AG04449 (cell line): ENCODE measurements at places on chromosomes 1 and 21.

DNA sequence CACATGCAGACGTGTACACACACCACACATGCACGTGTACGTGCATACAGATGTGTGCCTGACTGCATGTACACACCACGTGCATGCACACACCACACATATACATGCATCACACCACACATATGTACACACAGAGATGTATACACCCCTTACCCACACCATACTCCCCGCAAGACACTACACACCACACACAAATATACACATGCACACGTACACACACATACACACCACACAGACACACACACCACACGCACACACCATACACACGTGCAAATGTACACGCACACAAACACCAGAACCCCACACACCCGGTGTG lies 9.7 kb downstream of the ITGB2 start:
- DNase-seq, result no peak

DNA sequence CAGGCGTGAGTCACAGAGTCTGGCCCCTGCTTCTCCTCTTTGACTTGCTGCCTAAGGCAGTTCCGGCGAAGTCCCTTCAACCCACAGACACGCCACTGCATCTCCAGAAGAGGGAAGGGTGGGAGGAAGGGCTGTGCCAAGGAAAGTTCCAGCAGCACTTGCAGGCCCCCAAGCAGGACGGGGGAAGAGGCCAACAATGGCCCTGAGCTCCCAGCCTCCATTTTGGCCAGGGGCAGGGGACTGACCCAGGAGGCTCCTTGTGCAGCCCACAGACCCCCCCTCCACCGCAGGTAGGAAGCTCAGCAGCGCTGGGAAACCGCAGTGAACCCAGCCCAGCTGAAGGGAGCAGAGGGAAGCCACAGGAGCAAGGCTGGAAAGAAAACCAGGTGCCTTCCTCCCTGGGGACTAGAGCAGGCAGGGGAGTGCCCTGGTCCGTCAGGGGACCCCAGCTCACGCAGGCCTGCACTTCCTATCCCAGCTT lies 35.4 kb downstream of the ACOT7 start:
- DNase-seq, result no peak

DNA sequence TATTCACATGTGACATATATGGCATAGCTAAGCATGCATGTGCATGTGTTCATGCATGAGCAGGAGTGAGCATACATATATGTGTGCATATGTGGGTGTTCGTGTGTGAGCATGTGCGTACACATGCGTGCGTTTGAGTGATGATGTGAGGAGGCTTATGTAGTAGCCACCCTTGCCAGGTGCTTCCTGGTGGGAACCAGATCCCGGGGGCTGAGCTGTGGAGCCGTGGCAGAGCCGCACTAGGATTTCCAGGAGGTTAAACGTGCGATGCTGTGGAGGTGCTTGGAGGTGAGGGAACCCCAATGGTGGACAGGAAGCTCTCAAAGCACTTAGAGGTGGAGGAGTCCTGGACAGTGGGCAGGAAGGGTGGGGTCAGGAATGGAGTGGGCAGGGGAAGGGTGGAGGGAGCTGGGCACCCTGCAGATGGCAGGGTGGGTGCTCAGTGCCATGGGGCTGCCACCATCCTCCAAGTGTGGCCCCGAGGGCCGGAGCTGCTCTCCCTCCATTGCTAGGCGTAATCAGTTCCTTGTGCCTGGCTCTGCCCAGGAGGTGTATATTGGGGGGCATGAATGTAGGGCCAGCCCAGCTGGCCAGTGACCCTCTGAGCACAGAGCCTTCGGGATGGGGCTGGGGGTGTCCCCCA lies 48.5 kb downstream of the COL18A1 start:
- DNase-seq, result no peak

DNA sequence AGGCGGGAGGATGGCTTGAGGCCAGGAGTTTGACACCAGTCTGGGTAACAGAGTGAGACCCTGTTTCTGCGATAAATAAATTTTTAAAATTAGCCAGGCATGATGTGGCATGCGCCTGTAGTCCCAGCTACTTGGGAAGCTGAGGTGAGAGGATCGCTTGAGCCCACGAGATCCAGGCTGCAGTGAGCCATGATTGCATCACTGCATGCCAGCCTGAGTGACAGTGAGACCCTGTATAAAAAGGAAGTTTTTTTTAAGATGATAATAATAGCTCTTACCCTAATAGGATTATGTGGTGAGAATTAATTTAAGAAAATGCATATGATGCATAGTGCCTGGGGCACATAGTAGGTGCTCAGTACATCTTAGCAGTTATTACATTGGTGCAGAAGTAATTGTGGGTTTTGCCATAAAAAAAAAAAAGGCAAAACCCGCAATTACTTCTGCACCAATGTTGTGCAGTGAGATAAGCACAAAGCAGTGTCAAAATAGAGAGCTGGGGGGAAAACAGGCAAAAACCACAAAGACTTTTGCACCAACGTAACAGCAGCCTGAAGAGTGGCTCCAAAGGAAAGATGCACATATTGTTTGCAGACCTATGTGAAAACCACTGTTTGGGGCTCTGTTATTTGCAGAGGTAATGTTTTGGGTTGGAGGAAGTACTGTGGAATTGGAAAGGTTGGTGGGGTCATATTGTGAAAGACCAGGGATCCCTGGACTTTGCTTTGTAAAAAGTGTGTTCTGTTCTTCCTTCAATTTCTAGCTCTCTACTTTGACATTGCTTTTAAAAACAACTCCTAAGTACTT lies 72.4 kb downstream of the PLXNA2 start:
- DNase-seq, result no peak

DNA sequence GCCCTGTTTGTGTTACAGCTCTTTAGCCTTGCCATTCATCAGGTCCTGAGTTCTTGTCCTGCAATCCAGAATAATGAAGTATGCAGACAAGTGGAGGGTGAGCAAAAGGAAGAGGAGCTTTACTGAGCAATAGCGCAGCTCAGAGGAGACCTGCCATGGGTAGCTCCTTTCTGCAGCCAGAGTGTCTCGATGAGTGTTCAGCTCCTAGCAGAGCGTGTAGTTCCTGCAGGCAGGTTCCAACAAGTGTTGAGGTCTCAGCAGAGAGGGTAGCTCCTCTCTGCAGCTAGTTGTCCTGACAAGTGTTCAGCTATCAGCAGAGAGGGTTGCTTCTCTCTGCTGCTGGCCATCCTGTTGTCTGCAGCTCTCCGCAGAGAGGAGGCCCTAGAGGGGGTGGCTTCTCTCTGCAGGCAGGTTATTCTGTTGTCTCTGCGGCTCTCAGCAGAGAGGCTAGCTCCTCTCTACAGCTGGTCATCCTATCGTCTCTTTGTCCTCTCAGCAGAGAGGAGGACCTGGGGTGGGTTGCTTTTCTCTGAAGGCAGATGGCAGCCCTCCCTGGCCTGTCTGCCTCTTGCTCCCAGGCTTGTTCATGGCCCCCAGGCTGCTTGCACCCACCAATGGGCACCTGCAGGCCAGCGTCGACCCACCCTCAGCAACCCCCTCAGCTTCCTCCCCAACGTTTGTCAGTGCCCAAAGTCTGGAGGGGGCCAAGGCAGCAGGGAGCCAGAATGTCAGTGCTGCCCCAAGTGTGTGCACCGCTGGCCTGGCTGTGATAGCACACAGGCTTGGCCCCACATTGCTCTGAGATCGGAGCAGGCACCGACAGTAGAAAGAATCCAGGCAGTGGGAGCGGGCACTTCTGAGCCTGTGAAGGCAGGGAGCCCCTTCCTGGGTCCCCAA lies 112.5 kb upstream of the RUNX3 start:
- DNase-seq, result no peak

GRCh38 chr1:111976332-111976731 lies 13.1 kb downstream of the KCND3 start:
- no peak for DNase-seq

GRCh38 chr1:224448453-224449017 lies 13.9 kb upstream of the WDR26 start:
- no peak for DNase-seq

GRCh38 chr21:20511216-20511880 lies 486.9 kb upstream of the NCAM2 start:
- DNase-seq, result no peak
